ENCODE measurements at places on chromosomes 12 and 14. TPM values are rescaled to one million over a fixed set of nuclear protein-coding genes. Genes with fewer than 3 reads are reported as not detected.
A peak's percentile ranks its signal among the peaks of the same experiment; 100 is the strongest.

DNA sequence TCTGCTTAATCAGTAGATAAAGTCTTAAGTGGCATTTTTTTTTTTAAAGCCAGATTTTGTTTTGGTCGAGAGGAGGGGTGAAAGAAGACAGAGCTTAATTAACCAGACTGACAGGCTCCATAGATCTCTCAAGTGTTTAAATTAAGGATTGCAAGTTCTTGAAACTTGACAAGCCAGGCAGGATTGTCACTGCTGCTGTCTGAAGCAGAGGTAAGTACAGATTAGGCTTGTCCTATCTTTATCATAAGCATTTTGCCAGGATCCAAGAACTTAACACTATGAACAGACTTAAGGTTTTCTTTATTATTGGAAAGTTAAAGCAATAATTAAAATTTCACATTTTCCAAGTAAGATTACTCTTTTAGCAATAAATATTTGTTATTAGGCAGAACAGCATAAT, 179.6 kb upstream of the LMO3 start:
- no peak for DNase-seq

DNA sequence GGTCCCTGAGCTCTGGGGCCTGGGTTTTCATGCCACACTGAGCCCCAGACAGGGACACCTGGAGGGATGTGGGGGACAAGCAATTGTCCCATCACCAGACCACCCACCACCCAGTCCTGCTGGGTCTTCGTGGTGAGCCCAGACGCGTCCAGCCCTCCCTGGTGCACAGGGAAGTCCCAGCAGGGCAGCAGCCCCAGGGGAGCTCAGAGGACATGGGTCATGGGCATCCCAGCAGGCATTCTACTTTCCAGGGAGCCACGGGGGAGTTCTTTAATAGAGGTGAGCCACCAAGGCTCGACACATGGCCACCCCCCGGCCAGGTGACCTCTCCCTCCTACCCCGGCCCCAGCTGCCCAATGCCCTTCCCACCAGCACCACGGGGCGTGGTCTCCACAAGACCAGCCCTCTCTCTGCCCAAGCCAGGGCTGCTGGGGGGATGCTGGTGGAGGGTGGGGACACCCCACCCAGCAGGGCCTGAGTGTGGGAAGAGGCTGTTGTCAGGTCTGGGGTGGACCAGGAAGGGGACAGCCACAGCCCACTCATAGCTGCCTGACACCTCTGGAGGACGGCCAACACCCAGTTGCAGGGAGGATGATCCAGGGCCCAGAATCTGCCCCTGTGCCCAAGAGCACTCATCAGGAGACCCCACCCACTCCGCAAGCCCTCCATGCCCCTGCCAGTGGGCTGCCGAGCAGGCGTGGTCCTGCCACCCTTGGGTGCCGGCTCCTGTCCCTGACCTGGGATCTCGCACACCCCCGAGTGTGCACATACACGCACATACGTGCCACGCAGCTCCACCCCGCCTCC, 14.1 kb downstream of the AKT1 start:
- DNase-seq, result no peak

Gene ADGRD1
- 9.9 TPM for total RNA-seq

DNA sequence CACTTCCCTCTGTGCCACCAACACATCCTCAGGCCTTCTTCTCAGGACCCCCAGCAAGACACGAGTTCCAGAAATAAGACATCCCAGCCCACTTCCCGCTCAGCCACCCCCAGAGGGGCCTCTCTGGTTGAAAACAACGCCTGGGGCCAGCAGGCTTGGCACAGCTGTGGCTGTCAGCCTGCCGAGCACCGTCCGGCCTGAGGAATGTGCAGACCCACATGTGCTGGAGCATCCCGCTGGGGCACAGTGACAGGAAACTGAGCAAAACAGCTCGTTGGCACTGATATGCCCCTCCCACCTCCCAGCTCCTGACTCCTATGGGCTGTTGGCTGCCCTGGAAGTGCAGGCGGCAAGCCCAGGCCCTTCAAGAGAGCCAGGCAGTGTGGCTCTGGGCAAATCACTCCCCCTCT, 1.4 kb downstream of the SYNE3 start:
- peak; percentile 45 for DNase-seq

DNA sequence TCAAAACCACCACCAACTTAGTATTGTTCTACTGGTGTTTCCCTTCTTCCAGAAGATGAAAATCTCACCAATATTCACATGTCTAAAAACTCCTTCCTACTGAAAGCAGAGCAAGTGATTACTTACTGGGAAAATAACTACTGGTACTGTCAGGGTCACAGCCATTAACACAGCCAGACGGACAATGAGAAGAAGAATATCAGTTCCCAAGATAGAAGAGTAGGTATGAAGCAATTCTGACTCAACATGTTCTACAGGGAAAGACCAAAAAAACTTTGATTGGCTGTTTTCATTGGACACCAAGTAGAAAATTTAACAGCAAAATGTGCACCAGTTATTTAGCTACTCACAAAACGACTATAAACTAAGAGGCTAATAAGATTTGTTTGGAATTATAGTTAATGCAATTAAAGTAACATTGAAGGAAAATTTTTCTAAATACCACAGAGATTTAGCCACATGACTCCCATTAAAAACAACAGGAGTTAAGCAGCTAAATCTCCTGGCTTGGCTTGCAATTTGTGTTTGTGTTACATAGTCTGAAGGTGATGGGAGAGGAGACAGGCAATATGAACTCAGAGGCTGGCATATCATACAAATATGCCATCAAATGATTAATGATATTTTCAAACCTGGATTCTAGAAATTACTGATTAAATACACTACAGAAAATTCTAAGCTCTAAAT, 9.5 kb downstream of the SLC38A2 start:
- no peak for DNase-seq

DNA sequence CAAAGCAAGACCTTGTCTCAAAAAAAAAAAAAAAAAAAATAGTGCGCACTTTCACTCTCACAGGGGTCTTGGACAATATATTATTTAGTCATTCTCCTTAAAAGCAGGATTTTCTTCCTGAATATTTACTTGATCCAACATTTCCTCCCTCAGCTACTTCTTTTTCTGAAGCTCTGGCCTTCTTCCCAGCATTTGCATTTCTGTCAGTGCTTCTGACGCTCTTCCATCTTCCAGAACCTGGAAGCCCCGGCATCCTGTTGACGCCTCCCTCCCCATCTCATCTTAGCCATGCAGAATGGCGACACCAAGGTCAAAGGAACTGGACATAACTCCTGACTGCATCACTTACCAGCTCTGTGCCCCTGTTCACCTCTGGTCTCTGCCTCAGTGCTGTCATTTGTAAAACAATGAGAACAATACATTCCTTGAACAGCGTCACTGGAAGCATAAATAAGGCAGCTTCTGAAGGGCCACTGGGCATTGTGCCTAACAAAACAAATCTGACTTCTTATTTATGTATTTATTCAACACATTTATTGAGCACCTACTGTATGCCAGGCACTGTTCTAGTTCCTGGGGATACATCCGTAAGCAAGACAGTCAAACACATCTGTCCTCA, 90.9 kb upstream of the MDM1 start:
- DNase-seq, result no peak

Gene PRB2
- 2.9 TPM for total RNA-seq

- DNase-seq, result no peak
These were observed 21.0 kb downstream of the FBRSL1 start for GRCh38 chr12:132510746-132511477.

DNA sequence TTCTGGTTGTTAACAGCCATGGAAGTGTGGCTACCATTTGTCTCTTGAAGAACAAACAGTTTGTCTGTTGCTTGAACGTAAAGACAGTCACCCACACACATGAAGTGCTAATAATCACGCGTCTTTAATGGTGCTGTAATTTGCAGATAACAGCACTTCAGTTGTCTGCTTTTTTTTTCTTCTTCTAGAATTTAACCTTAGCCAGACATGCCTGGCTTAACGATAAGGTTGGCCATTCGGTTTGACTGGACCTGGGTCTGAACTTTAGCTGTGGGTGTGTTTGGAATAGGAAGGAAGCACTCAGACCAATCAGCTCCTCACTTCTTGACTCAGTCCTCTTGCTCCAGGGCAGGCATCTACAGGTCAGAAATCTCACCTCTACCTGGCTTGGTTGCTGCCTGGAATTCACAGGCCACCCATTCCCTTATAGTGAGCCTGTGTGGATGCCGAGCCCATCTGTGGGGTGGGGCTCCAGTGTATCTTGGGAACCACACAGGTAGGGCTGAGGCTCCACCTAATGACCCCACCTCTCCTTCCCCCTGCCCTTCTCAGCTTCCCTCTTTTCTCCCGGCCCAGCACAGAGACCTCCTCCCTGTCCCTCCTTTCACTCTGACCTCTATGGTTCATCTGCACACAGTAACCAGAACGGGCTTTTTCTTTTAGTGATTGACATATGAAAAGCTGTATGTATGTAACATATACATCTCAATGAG, 246.4 kb upstream of the PWP1 start:
- DNase-seq, result no peak

DNA sequence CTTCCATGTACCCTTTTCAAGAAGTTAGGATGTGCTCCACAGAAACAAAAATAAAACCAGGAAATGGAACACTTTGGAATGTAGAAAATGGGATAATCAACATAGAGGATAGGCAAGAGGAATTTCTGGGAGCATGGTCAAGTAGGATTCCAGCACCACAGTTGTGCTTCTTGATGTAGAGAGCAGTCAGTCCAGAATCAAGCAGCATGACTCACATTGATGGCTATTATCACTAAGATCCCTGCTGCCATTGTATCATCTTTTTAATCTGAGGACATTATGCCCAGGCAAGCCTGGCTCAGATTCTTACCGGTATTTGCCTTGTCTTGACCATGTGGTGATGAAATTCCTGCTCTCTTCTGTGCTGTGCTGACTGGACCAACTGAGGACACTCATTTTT, 5.7 kb downstream of the ETFRF1 start:
- DNase-seq, result no peak

Gene SIX4
- 3.1 TPM for total RNA-seq

DNA sequence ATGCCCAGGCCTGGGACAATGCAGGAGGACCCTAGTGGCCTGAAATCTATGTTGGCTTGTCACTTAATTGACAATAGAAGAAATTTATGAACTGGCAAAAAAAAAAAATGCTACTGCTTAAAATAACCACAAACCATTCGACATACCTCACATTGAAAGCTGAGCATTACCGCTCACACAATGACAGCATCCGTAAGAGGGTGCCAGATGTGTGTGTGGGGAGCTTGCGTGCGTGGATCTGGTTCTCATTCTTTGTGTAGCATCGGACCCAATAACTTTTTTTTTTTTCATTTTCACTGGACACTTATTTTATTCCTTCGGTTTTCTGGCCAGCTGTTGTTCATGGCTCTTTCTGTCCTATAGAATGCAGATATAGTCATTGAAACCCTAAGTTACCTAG, 216.7 kb downstream of the VRK1 start:
- no peak for DNase-seq

- DNase-seq, result no peak
These were observed 17.5 kb downstream of the MAX start for GRCh38 chr14:65084554-65085505.

GRCh38 chr12:89571491-89572195, 45.8 kb upstream of the POC1B start:
- DNase-seq, result no peak

Gene LRRK2
- 30.8 TPM for total RNA-seq

- DNase-seq, result no peak
These were observed 92.1 kb downstream of the LRRC74A start for GRCh38 chr14:76918256-76918781.

- no peak for DNase-seq
These were observed 244.4 kb upstream of the GARIN2 start for GRCh38 chr14:66944872-66945271.

Gene PHLDA1
- 16.9 TPM for total RNA-seq

Gene TAS2R42
- total RNA-seq, result not detected

DNA sequence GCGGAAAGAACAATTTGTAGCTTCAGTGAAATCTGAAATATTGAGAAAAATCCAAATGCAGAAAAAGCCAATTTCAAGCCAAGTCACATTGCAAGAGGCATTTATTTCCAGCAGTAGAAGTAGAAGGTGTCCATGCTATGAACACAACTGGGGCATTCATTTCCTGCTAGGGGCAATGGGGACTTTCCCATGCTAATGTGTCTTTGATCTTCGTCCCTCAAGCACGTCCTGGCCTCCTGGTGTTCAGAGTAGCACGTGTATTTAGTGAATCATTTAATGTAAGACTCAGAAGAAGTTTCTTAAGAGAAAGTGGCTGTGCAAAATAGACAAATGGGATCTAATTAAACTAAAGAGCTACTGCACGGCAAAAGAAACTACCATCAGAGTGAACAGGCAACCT, 267.9 kb downstream of the TMEM132C start:
- DNase-seq, result no peak

Gene MYBPC1
- 40.3 TPM for total RNA-seq

Gene PMCH
- not detected for total RNA-seq
